ENCODE measurements at places on chromosomes 13 and 19.

DNA sequence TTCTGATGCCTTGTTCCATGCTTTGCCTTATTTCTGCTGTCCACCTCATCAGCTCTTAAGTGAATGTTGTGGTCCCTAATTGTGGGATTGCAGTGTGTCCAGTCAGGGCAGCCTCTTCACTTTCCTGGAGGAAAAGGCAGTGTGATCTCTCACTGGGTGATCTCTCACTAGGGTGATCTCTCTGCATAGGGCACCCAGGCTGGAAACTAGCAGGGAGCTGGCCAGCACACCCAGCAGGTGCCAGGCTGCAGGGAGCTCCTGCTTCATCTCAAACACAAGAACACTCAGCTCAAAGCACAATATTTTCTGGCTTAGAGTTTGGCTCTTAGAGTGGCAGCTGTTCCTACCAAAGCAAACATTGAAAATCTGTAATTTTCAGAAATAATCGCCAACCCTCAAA is 36.5 kb upstream of the TSHZ3 start:
- no peak for DNase-seq

GRCh38 chr19:6551607-6552450 is 21.0 kb downstream of the TNFSF9 start:
- DNase-seq: peak; percentile 31

DNA sequence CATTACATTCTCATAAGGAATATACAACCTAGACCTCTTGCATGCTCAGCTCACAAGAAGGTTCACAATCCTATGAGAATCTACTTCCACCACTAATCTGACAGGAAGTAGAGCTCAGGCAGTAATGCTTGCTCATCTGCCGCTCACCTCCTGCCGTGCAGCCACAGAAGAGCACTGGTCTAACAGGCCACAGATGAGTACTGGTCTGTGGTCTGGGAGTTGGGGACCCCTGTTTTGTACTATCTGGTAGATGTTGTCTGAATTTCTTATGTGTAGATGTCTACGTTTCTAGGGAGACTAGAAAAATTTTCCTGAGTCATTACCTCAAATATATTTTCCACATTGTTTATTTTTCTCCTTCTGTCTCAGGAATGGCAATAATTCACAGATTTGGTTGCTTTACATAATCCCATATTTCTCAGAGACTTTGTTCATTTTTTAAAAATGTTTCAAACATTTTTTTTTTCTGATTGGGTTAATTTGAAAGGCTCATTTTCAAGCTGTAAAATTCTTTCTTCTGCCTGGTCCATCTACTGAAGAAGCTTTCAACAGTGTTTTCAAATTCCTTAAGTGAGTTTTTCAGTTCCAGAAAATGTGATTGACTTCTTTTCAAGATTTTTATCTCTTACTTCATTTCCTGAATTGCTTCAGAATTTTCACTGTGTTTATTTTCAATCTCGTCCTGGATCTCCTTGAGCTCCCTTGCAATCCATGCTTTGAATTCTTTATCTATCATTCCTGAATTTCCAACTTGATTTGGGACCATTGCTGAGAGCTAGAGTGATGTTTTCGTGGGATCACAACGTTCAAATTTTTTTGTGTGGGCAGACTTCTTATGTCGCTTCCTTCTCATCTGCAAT is 1322.2 kb downstream of the PCDH9 start:
- DNase-seq: no peak

DNA sequence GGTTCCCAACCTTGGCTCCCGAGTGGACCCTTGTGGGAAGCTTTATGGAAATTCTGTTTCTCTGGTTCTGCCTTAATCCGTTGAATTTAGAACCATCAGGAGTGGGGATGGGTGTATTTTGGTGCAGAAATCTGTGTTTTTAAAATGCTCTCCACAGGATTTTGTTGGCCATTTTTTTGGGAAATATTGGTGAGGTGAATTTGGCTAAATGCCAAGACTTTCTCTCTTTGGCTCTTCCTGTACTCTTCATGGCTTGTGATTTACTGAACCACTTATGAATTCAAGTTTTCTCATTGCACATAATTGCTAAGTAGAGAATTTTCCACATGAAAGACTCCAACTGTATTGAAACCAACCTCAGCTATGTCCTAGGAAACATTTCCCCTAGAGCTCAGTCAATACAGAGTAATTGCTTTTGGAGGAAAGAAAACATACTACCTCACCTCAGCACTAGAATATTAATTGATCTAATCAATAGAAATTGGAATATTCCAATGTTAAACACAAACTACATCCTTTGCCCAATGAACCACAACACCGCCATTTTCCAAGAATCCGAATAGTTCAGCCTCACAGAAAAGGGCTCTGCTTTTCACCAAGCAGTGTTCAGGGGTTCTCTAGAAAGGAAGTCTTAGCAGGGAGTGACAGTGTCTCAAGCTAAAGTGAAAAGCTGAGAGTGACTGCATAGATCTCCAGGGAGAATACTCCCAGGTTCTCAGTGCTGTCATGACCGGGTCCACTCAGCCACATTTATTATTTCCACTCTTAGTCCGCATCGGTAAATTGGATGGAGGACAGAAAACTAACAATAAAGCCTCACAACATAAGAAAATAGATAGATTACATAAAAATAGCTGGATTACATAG is 60.3 kb downstream of the ERCC5 start:
- DNase-seq: no peak

DNA sequence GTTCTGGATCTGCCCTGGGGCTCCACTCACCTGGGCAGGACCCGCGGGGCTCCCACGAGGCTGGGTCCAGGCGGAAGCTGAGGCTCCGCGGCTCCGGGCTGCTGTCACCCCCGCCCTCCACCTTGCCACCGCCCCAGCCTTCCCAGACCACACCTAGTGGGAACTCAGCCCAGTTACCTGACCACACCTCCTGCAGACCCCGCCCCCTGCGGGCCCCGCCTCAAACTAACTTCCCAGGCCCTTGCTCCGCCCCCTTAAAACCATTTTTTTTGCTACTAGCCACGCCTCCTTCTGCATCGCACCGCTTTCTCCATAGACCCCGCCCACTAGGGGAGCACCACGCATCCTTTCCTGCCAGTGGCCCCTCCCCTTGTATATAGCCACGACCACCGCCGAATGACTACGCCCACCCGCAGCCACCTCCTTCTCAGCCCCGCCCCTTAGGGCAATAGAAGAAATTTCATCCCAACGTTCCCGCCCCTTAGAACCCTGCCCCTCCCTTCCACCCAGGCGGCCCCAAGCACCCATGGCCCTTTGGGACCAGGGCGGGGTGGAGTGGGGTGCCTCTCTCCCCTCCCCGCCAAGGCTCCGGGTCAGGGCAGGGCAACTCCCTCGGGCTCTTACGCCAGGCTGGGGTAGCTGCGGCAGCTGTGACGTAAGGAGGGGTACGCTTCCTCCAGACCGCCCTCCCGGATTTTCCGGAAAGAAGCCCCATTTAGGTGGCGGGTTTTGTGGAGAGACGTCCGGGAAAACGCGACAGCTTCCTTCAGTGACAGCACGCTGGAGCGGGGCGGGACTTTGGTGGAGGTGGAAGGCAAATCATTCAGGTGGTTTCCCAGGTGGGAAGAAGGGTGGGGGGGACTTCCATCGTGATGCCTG is at the start of gene SH2D3A:
Gene SH2D3A (minus strand): TSS at position 79 of the 879 bp plus-strand sequence. CDS start 3,687 bp downstream, outside the sequence.
- peak; percentile 95 for DNase-seq

DNA sequence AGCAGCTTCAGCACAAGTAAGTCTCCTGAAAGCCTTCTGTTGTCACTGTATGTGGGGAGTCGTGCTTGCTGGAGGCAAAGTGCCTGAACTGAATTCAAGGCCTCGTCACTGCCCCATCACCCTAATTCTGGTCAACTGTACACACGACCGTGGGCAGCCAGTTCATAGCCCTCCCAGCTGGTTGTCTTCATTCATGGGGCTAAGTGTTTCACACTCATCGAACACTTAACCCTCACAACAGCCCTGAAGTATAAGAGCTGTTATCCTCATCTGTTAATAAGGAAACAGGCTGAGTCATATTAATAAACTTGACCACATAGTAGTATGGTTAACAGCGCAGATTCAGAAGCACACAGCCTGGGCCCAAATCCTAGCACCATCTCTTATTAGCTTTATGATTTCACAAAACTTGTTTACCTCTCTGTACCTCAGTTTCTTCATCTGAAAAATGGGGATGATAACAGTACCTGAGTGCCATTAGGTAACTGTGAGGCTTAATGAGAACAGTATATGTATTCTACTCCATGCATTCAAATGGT is 66.7 kb downstream of the CDADC1 start:
- DNase-seq: no peak

DNA sequence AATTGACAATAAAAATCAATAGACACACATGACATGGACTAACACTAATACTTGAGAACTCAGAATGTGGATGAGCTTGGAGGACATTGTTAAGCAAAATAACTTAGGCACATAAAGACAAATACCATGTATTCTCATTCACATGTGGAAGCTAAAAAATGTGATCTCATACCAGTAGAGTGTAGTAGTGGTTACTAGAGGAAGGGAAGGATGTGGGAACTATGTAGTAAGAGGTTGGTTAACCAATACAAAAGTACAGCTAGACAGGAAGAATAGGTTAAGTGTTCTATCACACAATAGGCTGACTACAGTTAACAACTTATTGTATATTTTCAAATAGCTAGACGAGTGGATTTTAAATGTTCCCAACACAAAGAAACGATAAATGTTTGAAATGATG is 415.8 kb upstream of the KLF12 start:
- DNase-seq: no peak

GRCh38 chr13:59790626-59791025 is 373.1 kb downstream of the DIAPH3 start:
- no peak for DNase-seq

DNA sequence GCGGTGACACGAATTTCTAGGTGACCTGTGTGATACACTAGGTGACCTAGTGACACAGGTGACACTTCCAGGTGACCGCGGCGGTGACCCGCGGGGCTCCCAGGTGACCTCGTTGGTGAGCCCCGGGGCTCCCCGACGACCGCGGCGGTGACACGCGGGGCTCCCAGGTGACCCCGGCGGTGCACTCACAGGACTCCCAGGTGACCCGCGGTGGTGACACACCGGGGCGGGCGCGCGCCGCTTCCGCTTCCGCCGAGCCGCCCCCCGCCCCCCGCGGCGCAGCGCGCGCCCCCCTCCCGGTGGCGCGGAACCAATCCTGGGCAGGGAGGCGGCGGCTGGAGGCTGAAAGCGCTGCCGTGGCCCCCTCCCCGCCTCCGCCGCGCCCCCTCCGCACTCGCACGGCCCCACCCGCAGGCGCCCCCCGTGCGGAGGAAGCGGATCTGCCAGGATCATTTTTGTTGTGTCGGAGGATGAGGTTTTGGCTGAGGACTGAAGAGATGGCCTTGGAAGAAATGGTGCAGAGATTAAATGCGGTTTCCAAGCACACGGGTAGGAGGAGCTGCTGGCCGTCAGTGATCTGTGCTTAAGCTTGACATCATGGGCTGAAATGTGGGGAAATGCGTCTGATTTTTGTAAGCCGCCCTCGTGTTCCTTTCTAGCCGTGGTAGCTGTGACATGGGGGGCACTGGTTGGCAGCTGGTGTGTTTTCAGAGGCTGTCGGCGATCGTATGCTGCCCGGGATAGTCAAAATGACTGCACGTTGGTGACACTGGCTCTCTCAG is at the start of gene MCF2L:
Gene MCF2L (plus strand): TSS at position 305 of the 782 bp plus-strand sequence. CDS start 166 bp downstream, at position 471.
- peak; percentile 57 for DNase-seq

- no peak for DNase-seq
Measured at GRCh38 chr19:42629191-42629590, 34.5 kb upstream of the CEACAM8 start.
